ENCODE measurements at places on chromosomes 1 and 21. TPM values are rescaled to one million over a fixed set of nuclear protein-coding genes. Genes with fewer than 3 reads are reported as not detected.

DNA sequence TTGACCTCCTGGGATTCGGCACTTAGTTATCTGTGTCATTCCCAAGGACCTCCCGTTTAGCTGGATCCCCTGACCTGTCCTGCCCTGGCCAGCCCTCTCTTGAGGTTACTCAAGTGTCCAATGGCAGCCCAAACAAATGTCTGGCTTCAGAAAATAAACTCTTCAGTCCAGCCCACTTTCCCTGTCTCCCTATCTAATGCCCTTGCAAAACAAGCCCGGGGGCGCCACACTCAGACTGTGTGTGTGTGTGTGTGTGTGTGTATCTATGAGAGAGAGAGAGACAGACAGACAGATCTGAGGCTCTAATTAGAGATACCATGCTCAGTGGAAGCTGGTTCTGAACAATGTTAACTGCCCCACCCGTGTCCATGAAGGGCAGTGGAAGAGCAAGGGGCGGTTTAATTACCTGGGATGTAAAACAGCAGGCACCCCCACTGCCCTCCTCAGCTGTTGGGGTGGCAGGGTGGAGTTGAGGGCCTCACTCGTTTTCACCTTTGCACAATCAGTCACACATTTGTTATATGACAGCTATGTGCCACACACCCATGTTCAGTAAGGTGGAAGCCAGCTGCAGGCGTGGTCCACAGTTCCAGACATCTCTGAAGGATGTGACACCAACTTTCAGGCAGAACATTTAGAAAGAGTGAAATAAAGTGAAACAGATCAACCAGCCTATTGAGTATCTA lies 57.4 kb downstream of the B3GALT5 start:
- DNase-seq = no peak

DNA sequence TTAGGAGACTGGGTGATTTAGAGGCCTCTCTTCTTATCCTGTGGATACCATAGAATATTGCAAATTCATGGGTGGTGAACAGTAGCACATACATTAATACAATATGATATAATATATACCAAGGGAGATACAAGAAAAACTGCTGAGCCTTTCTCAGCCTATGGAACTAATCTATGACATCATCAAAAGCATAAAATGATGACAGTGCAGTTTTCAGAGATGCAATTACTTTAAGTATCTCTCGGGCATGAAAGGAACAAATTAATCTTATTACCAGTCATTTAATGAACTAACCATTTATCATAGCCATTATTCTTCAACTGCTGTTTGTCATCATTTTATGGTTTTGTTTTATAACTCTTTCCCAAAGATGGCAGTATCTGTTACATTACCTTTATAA lies 3.5 kb downstream of the CHODL start:
- no peak for DNase-seq

The NHLH1 gene
- polyA plus RNA-seq = 1.0 TPM

The RBM11 gene
- polyA plus RNA-seq = 2.9 TPM

The LAPTM5 gene
- 35.0 TPM for polyA plus RNA-seq

The TTF2 gene
- polyA plus RNA-seq = 8.4 TPM

GRCh38 chr1:165080253-165080896 lies 276.1 kb downstream of the LMX1A start:
- no peak for DNase-seq

DNA sequence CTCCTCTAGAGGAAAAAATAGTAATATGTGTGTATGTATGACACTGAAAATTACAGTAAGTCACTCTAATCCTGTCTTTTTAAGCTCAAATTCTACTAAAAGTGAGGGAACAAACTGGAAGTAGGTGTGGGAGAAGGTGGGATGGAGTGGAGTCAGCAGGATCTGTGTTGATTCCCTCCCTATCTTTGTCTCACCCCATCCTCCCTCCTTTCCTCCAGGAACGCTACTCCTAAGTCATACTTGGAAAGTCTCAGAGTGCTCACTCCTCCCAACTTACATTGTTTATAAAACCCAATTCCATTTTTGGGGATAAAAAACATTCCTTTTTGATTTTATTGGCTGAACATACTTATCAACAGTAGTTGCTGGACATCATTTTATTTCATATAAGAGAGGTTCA lies 14.9 kb upstream of the NUP133 start:
- no peak for DNase-seq

DNA sequence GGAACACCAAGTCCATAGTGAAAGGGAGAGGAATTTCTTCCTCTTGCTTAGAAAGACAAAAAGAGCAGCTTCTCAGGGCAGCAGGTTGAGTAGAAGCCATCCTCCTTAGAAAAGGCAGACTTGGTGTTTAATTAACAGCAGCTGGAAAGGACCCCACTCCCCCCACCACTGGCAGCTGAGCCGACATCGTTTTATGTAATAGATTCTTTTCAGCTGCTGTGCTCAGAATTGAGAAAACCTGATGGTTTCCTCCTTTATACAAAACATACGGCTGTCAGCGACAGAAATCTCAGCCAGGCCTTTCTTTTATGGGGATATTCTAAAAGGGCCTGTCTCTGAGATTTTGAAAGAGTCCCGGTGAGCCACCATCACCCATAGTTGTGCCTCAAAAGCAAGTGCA lies 49.9 kb downstream of the MAN1C1 start:
- peak; percentile 63 for DNase-seq

The SPRR4 gene
- not detected for polyA plus RNA-seq

The PADI6 gene
- polyA plus RNA-seq = not detected

GRCh38 chr21:34946385-34946840 lies 102.7 kb downstream of the RUNX1 start:
- DNase-seq = no peak

The PDC gene
- not detected for polyA plus RNA-seq
